ENCODE measurements at places on chromosomes 2 and 18. TPM values are rescaled to one million over a fixed set of nuclear protein-coding genes. Genes with fewer than 3 reads are reported as not detected.
A peak's percentile ranks its signal among the peaks of the same experiment; 100 is the strongest.

Gene CD207
- total RNA-seq, result not detected

- peaks cover 6% of the 10 kb centered on the region for H3K36me3 ChIP-seq
- H3K27me3 ChIP-seq, result no peaks in the 10 kb centered on the region
- H3K4me3 ChIP-seq, result peak overlapping the region; percentile 85
- no peak overlapping the region for H3K27ac ChIP-seq
- peaks cover 78% of the 10 kb centered on the region for H3K4me1 ChIP-seq
These were observed 3.0 kb downstream of the SLC1A4 start for GRCh38 chr2:64992218-64992617.

Gene APLF
- total RNA-seq, result 6.4 TPM

GRCh38 chr18:42394238-42394637 lies 439.2 kb downstream of the PIK3C3 start:
- H3K27ac ChIP-seq, result no peak overlapping the region
- no peak for DNase-seq
- no peaks in the 10 kb centered on the region for H3K36me3 ChIP-seq
- peaks cover 3% of the 10 kb centered on the region for H3K27me3 ChIP-seq

Gene SLC40A1
- 11.4 TPM for total RNA-seq

Gene SOCS6
- 19.4 TPM for total RNA-seq

GRCh38 chr2:221780281-221780688 lies 208.2 kb upstream of the EPHA4 start:
- no peaks in the 10 kb centered on the region for H3K27me3 ChIP-seq
- DNase-seq, result no peak

- DNase-seq, result no peak
- peaks cover 24% of the 10 kb centered on the region for H3K36me3 ChIP-seq
- no peaks in the 10 kb centered on the region for H3K27me3 ChIP-seq
- no peak overlapping the region for H3K4me3 ChIP-seq
- H3K4me1 ChIP-seq, result peaks cover 49% of the 10 kb centered on the region
These were observed 86.3 kb downstream of the ALPK2 start for GRCh38 chr18:58542426-58543159.

- H3K4me3 ChIP-seq, result no peak overlapping the region
- no peak overlapping the region for H3K27ac ChIP-seq
- H3K4me1 ChIP-seq, result peaks cover 4% of the 10 kb centered on the region
- no peak for DNase-seq
- peaks cover 2% of the 10 kb centered on the region for H3K27me3 ChIP-seq
These were observed 15.5 kb upstream of the ST8SIA5 start for GRCh38 chr18:46772357-46772756.

DNA sequence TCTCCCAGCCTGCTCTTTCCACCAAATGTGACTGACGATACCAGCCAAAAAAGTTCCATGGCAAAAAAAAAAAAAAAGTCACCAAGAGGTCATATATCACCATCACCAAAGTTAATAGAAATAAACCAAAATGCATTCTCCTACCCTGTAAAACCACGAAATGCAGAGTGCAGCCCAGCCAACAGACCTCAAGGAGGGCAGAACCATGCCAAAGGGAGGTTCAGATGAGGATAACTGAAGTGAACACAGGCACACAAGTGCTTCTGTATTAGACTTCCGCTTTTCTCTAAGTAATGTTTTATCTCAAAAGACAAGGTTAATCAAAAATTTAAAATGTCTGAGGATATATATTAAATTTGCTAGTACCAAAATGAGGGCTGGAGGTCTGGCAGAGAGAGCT lies 5.5 kb downstream of the SERPINE2 start:
- no peaks in the 10 kb centered on the region for H3K36me3 ChIP-seq
- H3K4me3 ChIP-seq, result no peak overlapping the region
- H3K4me1 ChIP-seq, result peaks cover 21% of the 10 kb centered on the region

- DNase-seq, result no peak
- peaks cover 53% of the 10 kb centered on the region for H3K4me1 ChIP-seq
- no peak overlapping the region for H3K27ac ChIP-seq
- H3K36me3 ChIP-seq, result no peaks in the 10 kb centered on the region
These were observed 83.0 kb downstream of the COLEC12 start for GRCh38 chr18:417495-417894.

GRCh38 chr2:43276266-43276941 lies 50.0 kb upstream of the ZFP36L2 start:
- H3K36me3 ChIP-seq, result peaks cover 24% of the 10 kb centered on the region
- H3K4me3 ChIP-seq, result no peak overlapping the region
- no peaks in the 10 kb centered on the region for H3K27me3 ChIP-seq
- no peak for DNase-seq

Gene SGPP2
- not detected for total RNA-seq

DNA sequence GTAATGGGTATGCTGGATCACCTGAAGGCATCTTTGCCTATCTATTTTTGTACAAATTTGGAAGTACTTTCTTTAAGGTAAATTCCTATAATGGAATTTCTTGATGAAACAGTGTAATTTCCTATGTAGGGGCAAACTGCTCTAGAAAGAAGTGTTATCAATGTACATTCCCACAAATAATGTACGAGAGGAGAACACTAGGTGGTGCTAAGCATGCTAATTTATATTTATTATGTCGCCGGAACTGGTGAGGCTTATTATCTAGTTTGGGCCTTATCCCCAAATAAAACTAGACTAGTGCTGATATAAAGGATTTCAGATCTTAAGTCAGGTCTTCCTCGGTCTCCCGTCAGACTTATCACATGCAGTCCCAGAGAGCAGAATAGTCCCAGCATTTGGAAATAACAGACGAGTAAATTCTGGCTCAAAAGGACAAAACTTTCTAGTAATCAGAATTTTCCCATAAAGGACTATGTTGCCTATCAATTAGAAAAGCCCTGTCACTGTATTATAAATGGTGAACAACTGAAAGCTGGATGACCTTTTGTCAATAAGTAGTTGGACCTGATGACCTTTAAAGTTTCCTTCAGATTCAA lies 86.9 kb upstream of the RBBP8 start:
- no peaks in the 10 kb centered on the region for H3K4me1 ChIP-seq
- DNase-seq, result no peak
- H3K36me3 ChIP-seq, result no peaks in the 10 kb centered on the region
- H3K4me3 ChIP-seq, result no peak overlapping the region

Gene EXOC6B
- total RNA-seq, result 31.2 TPM

DNA sequence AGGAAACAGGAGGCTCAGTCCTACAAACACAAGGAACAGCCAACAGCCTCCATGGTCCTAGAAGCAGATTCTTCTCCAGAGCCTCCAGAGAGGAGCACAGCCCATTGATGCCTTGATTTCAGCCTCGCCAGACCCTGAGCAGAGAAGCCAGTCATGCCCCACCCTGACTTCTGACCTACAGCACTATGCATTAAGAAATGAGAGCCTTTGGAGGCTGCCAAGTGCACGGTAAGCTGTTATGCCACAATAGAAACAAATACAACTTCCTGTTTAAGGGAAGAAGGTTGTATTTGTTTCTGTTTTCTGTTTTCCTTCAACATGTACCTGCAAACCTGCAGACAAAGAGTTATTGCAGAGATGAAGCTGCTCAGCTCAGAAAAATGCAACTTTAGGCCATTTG lies 181.3 kb upstream of the AGAP1 start:
- no peaks in the 10 kb centered on the region for H3K4me1 ChIP-seq
- no peaks in the 10 kb centered on the region for H3K36me3 ChIP-seq
- DNase-seq, result peak; percentile 44

GRCh38 chr2:237675316-237675715 lies 47.9 kb downstream of the LRRFIP1 start:
- H3K4me1 ChIP-seq, result peaks cover 45% of the 10 kb centered on the region
- H3K27me3 ChIP-seq, result no peaks in the 10 kb centered on the region
- no peak for DNase-seq
- peak overlapping the region; percentile 97 for H3K27ac ChIP-seq
- H3K36me3 ChIP-seq, result peaks cover 2% of the 10 kb centered on the region

- peaks cover 6% of the 10 kb centered on the region for H3K36me3 ChIP-seq
- no peak overlapping the region for H3K4me3 ChIP-seq
- H3K27me3 ChIP-seq, result no peaks in the 10 kb centered on the region
- no peaks in the 10 kb centered on the region for H3K4me1 ChIP-seq
These were observed 162.2 kb upstream of the BOD1L2 start for GRCh38 chr18:56984731-56985130.

DNA sequence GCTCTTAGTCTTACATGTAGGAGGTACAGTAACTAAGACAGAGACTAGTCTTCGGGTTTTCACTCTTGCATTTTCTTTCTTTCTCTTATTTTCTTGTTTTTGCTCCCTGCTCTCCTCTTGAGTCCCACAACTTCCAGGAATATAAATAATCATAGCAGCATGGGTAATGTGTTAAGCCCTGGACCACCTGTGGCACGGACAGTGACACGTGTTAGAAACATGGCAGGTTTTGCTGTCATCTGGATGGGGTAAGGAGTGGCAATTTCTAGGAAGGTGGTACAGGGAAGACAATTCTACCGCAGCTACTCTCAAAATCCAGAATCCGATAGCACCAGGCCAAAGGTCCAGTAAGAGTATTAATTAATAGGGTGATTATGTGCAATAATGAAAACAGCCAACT lies 237.5 kb upstream of the FAM98A start:
- no peaks in the 10 kb centered on the region for H3K36me3 ChIP-seq
- no peak for DNase-seq
- no peak overlapping the region for H3K4me3 ChIP-seq
- H3K27me3 ChIP-seq, result peaks cover 8% of the 10 kb centered on the region
- H3K4me1 ChIP-seq, result no peaks in the 10 kb centered on the region

DNA sequence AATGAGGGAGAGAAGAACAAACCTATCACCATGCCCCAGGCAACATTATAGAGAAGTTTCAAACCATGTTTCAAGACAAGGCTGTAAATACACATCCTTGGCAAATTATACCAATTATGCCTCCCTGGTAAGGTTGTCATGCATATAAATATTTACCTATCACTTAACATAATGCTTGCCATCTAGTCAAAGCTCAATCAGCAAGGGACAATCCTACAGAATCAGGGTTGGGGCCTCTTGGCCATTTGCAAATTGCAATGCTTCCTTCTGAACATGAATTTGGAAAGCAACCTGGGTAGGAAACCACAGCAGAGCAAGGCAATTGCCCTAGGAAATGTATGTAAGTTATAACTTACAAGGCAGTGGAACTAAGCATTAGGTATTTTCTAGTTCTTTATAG lies 907.2 kb upstream of the CDH2 start:
- H3K27me3 ChIP-seq, result no peaks in the 10 kb centered on the region
- H3K36me3 ChIP-seq, result no peaks in the 10 kb centered on the region
- no peak for DNase-seq
- peak overlapping the region; percentile 27 for H3K27ac ChIP-seq
- no peak overlapping the region for H3K4me3 ChIP-seq
- peaks cover 7% of the 10 kb centered on the region for H3K4me1 ChIP-seq

Measured in osteocyte (in vitro differentiated cells).